Mesenteric fat pad (tissue), 1 donor: ENCODE measurements at places on chromosomes 7 and 10. TPM values are rescaled to one million over a fixed set of nuclear protein-coding genes. Genes with fewer than 3 reads are reported as not detected.

- DNase-seq, result no peak
Observed at GRCh38 chr7:50221028-50221427, 83.5 kb upstream of the IKZF1 start.

Gene UTF1
- not detected for total RNA-seq

DNA sequence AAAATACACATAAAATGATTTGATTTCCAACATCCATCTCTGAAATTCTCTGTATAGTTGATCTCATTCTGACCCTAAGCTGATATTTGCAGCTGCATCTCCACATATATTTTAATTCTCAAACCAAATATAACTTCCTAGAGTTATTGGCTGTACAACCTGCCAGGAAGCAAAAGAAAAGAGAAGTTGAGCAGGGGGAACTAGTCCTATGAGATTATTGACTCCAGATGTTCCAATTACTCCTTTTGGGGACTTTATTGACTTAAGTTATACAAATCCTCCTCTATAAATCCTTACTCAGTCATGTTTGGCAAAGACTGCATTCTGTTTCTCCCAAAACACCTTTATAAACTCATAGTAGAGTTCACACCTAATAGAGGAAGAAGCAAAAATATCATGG is 599.4 kb upstream of the ANKRD30A start:
- DNase-seq, result no peak

- no peak for DNase-seq
Observed at GRCh38 chr10:52312942-52313255, 1.2 kb upstream of the DKK1 start.

DNA sequence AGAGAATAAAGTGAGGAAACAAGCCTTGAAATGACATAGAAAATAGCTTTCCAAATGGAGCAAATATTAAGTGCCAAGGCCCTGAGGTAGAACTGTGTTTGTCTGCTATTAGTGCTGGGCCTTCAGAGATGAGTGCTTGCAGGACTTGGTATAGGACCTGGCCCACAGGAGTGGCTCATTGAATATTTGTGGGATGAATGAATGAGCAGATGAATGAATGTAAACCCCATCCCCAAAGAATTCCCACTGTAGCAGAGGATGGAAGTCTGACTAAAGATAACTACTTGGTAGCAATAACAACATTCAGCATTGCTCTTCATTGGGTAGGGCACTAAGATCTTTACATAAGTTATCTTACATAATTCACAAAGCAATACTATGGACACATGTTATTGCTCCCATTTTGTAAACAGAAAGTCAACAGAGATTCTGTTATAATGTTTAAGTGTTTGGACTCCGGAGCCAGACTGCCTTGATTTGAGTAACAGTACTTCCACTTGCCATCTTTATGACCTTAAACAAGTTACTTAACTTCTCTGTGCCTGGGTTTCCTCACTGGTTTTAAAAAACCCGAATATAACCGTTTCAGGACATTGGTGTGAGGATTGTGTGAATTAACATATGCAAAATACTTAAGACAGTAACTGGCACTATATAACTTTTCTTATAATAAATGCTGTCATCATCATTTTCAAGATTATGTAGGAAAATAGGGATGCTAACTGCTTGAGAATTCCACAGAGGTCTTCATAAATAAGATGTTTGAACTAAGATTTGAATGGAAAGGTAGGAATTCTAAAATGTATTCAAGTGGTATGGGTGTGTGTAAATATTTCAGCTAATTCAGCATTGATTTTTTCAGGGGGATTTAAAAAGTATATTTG is 141.9 kb downstream of the PRKG1 start:
- no peak for DNase-seq

- DNase-seq, result no peak
Observed at GRCh38 chr7:126493801-126494200, 758.9 kb downstream of the GRM8 start.

Gene GIMAP6
- 46.6 TPM for total RNA-seq

- no peak for DNase-seq
Observed at GRCh38 chr7:22624781-22625180, 102.2 kb upstream of the IL6 start.

DNA sequence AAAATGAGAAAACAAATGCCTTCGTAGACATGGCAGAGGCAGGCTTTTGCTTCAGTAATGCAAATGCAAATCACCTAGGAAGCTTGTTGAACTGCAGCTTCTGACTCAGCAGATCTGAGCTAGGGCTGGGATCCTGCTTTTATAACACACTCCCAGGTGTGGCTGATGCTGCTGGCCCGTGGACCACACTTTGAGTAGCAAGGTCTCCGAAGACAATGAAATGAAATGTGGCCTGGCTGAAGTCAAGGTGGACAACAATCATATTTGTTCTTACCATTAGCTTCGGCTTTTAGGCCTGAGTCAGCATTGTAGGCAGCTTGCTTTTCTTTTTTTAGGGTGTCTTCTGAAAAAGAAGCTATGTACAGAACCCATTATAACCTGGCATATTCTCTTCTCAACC is 26.3 kb downstream of the COL17A1 start:
- DNase-seq, result no peak

Gene PCLO
- total RNA-seq, result 2.2 TPM

- DNase-seq, result no peak
Observed at GRCh38 chr7:20741801-20742200, 44.9 kb downstream of the SP8 start.

- no peak for DNase-seq
Observed at GRCh38 chr10:125936331-125936730, 40.0 kb downstream of the FANK1 start.

DNA sequence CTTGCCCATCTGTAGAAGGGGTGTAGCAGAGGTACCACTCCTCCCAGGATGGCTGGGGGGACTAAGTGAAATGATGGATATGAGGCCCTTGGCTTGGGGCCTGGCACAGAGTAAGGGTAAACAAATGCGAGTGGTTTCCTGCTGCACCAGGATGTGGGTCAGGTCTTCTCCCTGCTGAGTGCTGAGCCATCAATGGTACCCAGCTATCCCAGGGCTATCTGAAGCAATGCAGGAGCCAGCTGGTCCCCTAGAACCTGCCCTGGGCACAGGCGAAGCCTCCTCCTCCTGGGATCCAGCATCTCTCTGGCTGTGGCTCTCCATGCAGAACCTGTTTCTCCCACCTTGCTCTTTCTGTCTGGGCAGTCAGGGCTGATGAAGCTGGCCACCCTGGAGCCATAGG is 20.9 kb upstream of the GOLGA7B start:
- DNase-seq, result no peak

- no peak for DNase-seq
Observed at GRCh38 chr7:116970238-116970910, 17.1 kb downstream of the ST7 start.
